ENCODE measurements at places on chromosomes 5 and 9.

DNA sequence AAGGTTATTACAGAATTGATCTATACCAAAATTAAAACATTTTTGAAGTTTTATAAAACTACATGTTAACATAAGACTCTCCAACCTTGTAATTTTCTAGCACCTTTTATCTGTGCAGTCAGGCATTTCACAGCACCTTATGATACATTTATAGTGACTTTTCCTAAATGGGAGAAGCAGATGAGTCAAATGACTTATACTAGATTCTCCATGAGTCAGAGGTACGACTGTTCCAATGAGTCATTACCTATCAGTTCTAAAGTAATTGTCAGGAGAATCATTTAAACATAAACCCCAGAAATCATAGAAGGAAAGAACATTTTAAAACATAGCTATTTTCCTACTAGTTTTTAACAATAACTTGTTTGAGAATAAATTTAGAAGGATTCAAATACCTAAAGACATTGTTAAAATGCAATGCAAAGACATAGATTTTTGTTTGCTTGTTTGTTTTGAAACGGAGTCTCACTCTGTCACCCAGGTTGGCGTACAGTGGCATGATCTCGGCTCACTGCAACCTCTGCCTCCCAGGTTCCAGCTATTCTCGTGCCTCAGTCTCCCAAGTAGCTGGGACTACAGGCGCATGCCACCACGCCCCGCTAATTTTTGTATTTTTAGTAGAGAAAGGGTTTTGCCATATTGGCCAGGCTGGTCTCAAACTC is 34.7 kb upstream of the DMXL1 start:
- DNase-seq = peak; percentile 53

GRCh38 chr5:140631036-140631417 is 1.9 kb downstream of the CD14 start:
- no peak for DNase-seq

GRCh38 chr5:51194671-51195070 is 188.6 kb upstream of the ISL1 start:
- DNase-seq = no peak

DNA sequence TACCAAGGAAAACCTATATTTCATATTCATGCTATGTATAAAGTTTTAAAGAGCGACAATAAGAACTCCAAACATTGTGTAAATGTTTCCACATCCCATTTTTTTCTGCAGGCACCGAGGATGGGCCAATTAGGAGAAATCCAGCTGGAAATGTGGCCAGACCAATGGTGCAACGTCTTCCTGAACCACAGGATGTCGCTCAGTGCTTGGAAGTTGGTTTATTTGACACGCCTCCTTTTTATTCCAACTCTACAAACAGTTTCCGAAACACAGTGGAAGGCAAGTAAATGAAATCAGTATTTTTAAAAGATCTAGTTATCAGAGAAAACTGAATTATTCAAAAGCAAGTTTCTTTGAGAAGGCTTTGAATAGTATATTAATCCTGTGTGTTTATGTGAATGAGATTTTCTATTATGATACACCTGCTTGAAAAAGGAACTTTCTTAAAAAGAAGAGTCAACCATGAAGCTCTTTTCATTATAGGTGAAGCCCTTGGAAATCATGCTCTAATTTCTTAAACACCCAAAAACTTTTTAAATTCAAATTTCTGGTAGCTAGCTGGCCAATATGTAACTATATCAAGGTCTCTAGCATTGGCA is 9.1 kb downstream of the TYRP1 start:
- peak; percentile 90 for DNase-seq

DNA sequence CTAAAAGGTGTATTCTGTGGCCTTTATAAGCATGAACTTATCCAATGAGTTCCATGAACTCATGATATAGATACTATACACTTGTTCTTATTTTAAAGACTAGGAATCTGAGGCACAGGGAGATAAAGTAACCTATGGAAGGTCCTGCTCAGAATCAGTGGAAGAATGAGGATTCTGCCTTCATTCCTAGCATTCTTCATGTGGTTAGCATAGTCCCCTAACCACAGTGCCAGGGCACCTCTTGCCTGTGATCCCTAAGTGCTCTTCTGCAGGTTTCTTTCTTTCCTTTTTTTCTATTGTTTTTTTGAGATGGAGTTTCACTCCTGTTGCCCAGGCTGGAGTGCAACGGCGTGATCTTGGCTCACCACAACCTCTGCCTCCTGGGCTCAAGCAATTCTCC is 174.1 kb downstream of the C9orf152 start:
- DNase-seq = peak; percentile 42

- DNase-seq = peak; percentile 8
Observed at GRCh38 chr9:87479801-87480201, 17.9 kb upstream of the DAPK1 start.

DNA sequence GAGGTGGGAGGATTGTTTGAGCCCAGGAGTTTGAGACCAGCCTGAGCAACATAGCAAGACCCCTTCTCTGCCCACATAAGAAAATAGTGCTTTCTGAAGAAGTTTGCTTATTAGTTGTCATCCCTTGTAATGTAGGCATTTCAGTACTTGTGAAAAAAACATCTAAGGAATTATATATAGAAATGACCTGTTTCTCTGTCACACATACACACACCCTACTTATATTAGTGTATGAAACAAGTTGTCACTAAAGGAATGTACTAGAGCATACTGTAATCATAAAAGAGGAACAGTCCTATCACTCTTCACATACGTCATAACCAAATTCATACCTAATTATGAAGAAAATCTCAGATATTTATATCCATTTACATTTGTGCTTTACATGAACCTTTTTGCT is 122.0 kb downstream of the NIPBL start:
- no peak for DNase-seq

GRCh38 chr9:134516464-134516863 is 125.1 kb upstream of the COL5A1 start:
- DNase-seq = no peak

DNA sequence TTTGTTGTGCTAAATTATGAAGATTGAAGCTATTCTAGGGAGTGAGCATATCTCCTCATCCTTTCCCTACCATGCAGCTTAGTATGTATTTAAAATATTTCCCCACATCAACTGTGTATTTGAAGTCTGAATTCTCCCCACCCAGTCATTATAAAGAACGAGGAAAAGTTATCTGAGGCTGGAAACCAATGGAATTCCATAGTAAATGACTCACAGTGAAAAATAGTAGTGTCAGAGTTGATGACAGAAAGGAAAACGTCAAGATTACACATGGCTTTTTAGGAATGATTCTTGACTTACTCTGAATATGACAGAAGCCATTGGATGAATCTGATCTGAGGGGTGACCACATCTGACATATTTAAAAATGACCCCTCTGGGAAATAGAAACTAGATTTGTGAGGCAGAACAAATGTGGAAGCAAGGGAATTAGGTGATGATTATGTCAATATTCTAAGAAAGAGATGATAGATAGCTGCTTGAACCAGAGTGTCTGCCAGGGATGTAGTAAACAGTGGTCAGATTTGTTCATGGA is 1768.9 kb upstream of the CDH9 start:
- no peak for DNase-seq

DNA sequence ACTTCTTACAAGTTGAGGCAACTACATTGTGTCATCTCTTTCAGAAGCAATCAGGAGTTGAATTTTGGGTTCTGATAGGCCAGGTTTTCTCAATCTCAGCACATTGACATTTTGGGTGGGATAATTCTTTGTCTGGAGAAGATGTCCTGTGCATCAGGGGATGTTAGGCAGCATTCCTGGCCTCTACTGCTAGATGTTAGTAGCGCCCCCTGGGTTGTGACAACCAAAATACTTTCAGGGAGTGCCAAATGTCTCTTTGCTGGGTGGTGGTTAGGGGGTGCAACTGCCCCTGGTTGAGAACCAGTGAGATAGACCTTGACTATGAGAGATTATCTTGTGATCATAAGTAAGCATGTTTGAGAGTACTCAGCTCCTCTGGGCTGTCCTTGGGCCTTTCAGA is 164.3 kb upstream of the KLF9 start:
- no peak for DNase-seq

DNA sequence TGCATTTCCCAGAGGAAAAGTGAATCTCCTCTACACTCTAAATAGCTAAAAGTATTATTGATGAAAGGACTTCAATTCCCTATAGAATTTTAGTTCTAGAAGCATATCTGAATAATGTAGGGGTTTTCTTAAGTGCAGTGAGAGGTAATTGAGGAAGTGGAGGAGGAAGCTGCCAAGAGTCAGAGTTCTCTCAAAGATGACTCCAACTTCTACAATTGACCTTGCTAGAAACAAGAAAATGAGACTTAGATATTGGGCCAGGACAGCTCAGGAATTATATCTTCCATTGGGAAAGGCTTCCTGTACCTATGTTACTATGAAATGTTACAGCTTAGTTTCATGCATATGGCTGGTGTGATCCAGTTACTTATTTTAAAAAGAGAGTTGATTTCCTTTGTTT is 10.4 kb upstream of the F2R start:
- DNase-seq = no peak

GRCh38 chr9:27462434-27462833 is 61.7 kb upstream of the IFNK start:
- DNase-seq = no peak

- peak; percentile 25 for DNase-seq
Observed at GRCh38 chr9:114592356-114592755, 4.8 kb downstream of the ATP6V1G1 start.

GRCh38 chr9:114096041-114096511 is 3.0 kb downstream of the KIF12 start:
- no peak for DNase-seq

DNA sequence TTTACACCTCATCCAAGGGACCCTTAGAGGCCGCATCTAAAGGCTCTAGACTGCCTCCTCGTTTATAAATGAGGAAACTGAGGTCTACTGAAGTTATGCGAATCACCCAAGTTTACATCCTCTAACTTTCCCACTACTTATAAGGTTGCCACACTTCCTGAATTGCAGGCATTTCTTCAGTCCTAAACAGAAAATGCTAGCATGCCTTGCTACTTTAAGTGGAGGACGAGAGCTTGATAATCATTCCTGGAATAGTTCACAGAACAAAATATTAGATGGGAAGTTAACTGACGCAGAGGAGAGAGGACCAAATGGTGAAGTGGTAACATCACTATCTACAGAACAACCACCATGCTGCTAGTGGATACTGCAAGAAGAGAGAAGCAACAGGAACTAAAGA is 85.8 kb downstream of the GNAQ start:
- DNase-seq = peak; percentile 77

DNA sequence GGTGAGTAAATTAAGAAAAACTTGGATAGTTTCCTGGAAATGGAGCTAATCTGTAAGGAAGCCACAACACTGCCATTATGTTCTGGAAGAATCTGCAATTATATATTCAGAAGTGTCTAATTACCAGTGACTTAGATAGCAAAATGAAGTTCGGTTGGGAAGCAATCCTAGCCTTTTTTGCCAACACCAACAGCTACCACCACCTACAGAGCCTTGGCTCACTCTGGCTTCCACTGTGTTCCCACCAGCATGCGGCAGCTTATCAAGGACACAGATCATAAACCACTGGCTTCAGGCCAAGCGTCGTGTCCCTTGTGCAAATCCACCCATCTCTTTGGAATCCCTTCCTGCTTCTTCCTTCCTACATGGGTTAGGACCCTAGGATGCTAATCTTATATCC is 118.0 kb upstream of the PCA3 start:
- DNase-seq = peak; percentile 22

DNA sequence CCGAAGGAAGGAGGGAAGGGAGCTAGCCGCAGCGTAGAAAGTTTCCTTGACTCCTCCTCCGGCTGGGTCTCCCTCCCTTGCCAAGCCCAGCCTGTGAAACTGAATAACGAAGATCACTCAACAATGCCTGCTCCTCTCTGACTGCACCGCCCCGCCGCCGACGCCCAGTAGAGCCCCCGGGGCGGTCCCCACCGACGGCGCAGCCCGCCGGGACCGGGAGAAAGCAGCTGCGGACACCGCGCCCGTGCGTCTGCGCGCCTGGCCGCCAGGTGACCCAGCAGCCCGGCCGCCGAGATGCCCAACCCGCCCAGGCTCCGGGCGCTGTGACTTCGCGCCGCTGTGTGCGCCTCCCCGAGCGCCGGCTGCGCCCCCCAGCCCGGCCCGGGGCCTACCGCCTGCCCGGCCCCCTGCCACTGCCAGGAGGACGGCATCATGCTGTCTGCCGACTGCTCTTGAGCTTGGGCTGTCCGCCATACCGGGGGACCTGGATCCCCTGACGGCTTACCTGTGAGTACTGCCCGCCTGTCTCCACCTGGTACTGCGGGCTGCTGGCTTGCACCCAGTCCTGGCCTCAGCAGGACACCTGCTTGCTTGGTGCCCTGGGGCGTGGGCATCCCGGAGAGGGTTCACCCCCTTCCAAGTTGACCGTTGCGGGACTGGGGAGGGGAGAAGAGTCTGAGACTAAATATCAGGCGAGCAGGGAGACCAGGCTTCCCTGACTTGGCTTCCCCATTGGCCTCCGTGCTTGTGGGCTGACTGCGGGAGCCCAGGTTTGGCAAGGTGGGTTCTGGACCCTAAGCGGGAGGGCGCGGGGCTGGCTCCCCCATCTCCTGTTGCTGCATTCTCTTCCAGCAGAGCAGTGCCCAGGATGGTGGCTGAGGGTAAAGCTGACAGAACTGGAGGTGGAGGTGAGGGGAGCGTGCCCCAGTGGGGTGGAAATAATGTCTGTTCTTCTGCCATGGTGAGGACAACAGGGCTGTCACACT is 26.2 kb upstream of the SPTLC1 start:
- peak; percentile 39 for DNase-seq

GRCh38 chr9:93100276-93100636 is 4.2 kb downstream of the CARD19 start:
- no peak for DNase-seq

GRCh38 chr9:136656795-136657611 is 5.7 kb upstream of the EGFL7 start:
- DNase-seq = no peak

GRCh38 chr5:150448334-150448733 is 1.2 kb downstream of the RPS14 start:
- DNase-seq = no peak

- no peak for DNase-seq
Observed at GRCh38 chr9:113566016-113566711, 102.6 kb downstream of the RGS3 start.

- DNase-seq = no peak
Observed at GRCh38 chr5:2536632-2537377, 214.7 kb downstream of the IRX2 start.

DNA sequence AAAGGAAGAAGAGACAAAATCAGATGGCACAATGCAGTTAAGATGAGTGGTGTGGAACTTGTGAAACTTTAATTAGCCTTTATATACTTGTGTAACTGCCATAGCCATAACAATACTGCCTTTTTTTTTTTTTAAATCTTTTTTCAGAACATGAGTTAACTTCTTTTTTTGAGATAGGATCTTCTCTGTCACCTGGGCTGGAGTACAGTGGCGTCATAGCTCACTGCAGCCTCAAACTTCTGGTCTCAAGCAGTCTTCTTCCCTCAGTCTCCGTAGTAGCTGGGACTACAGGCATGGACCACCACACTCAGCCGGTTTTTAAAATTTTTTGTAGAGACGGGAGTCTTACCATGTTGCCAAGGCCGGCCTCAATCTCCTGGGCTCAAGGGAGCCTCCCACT is 37.2 kb downstream of the GPBP1 start:
- no peak for DNase-seq

Data from fibroblast of pulmonary artery (primary cell).